Stimulated activated CD4-positive, alpha-beta T cell treated with anti-CD3 and anti-CD28 coated beads, Interleukin-2, amount 100 ng/mL, for 24 hours (primary cell): ENCODE measurements at places on chromosomes 12 and 14.

- DNase-seq = no peak
Measured at GRCh38 chr12:54126029-54126695, 62.6 kb downstream of the SMUG1 start.

- no peak for DNase-seq
Measured at GRCh38 chr12:13992585-13992984, 11.2 kb upstream of the GRIN2B start.

- no peak for DNase-seq
Measured at GRCh38 chr12:92628476-92628875, 74.3 kb upstream of the PLEKHG7 start.

DNA sequence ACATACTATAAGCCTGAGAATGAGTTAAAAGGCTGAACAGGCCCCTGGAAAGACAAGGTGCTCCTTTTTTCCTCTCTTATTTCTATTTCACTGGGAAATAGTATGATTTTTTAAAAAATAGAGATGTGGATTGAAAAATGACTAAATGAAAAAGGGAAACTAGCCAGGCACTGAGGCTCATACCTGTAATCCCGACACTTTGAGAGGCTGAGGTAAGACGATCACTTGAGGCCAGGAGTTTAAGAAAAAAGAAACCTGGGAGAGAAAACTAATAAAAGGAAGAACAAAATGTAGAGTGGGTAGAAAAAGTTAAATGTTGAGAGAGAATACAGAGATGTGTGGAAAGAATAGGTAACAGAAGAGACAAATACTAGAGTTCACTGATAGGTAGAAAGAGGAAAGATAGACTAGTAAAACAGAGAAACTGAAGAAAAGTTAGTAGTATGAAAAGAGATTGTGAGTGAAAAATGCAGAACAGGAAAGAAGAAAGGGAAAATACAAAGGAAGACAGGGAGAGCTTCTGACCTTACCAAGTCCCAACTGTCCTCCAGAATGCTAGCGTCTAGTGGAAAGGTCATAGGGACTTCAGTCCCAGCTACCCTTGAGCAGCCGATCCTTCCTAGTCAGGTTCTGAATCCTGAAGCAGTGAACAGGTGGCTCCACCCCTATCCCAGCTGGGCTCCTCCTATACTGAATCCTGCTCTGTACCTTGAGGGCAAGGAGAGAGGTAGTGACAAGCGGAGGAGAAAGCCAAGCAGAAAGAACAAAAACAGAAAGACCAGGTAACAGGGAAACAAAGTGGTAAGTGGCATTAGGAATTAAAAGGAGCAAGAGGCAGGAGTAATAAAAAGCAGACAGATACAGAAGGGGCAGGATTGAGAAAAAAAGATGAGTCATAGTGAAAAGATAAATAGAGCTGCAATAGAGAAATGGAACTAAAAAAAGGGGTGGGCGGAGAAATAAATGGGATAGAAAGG lies 7.3 kb downstream of the TMEM116 start:
- DNase-seq = no peak

DNA sequence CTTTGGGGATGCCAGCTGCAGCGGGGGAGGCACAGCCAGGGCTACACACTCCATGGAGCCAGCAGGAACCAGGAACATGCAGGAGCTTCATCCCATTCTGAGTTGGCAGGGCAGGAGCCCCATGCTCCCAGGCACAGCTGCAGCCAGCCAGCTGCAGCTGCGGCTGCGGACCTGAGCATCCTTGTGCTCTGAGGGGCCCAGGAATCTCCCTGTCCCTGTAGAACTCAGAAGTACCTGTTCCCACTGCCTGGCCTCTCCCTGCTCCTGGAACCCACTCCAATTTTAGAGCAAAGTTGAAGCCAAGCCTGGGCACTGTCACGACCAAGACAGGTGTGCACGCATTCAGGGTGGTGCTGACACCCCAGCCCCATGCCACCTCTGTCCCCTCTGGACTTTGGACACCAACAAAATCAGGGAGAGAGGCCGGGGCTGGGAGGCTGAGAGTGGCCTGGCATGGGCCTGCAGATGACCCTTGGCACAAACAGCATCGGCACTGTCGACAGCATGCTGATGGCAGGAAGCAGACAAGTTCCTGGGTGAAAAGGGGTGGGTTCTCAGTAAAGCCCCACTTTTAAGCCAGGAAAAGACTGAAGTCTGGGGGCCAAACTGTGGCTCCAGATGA lies 257.3 kb upstream of the LRFN5 start:
- no peak for DNase-seq

GRCh38 chr12:69265205-69265604 lies 25.8 kb downstream of the CPSF6 start:
- no peak for DNase-seq

GRCh38 chr14:33120966-33121365 lies 182.3 kb downstream of the NPAS3 start:
- no peak for DNase-seq

DNA sequence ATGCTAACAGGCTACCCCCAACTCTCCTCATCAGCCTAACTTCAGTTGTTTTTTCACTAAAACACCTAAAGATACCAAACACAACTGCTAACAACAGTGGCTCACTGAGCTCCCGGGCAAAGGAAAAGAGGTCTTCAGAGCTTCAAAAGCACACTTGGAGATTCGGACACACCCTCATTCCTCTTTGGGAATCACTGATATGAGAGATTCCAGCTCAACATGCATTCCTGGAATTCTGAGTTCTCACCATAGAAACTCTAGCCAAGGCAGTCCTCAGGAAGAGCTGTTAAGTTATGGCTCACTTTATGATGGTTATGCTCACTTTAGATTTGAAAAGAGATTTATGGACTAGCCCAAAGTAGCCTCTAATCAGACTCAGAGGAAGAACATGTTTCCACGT lies 40.1 kb downstream of the STXBP6 start:
- DNase-seq = no peak

- DNase-seq = no peak
Measured at GRCh38 chr14:77242752-77243151, 28.3 kb downstream of the NGB start.

DNA sequence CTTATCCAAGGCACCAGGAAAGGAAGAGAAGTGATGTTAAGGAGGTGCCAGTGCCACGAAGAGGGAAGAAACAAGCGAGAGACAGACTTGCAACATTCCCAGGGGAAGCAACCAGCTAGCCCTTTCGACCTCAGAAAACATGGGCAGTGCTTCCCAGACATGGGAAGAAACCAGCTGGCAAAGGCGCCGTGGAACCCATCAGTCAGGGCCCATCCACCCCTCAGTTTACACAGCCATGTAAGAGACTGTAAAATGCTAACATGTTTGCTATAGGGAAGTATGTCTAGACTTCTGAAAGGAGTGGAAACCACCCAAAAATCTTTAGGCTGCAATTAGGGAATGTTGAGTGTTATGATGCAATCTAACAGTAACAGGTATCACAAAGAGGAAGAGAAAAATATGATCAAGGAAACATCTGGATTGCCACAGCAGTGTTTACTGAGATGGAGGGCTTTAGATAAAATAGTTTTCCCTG lies 26.3 kb downstream of the ANAPC5 start:
- DNase-seq = no peak
